ENCODE measurements at places on chromosomes 6 and 20.

- no peak for DNase-seq
Observed at GRCh38 chr20:18688676-18689075, 100.8 kb downstream of the DTD1 start.

- DNase-seq = no peak
Observed at GRCh38 chr6:145012039-145012662, 723.2 kb downstream of the EPM2A start.

DNA sequence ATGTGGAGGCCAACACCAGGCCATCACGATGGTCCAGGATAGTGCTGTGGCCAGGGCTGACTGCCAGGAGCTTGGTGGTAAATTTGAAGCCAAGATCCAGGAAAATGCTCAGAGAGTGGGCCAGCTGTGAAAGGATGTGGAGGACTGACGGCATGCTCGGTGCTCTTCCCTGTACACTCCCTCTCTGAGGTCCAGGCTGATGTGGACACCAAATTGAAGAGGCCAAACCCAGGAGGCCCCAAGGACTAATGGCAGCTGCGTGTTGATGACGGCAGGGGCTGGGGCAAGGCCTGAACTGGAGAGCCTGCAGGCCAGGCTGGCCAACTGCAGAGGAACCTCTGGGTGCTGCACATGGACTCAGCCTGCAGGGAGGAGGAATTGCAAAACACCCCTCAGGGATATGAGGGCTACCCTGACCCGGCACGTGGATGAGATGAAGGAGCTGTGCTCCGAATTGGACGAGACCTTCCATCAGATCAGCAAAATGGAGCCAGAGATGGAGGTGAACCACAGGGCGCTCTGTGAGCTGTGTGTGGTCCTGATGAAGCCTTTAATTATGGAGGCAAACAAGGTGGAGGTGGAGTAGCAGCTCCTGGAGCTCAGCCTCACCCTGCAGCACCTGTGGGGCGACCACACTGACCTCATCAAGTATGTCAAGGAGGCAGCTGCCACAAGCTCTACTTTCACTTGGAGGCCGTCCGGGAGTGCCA, 6.9 kb upstream of the RAET1E start:
- no peak for DNase-seq

- no peak for DNase-seq
Observed at GRCh38 chr20:44404204-44405181, 49.0 kb downstream of the HNF4A start.

GRCh38 chr6:2986722-2987221, 12.9 kb upstream of the NQO2 start:
- DNase-seq = no peak

- DNase-seq = no peak
Observed at GRCh38 chr6:150928882-150929281, 63.4 kb downstream of the MTHFD1L start.

GRCh38 chr20:48657426-48658197, 170.2 kb downstream of the PREX1 start:
- DNase-seq = peak; percentile 64

DNA sequence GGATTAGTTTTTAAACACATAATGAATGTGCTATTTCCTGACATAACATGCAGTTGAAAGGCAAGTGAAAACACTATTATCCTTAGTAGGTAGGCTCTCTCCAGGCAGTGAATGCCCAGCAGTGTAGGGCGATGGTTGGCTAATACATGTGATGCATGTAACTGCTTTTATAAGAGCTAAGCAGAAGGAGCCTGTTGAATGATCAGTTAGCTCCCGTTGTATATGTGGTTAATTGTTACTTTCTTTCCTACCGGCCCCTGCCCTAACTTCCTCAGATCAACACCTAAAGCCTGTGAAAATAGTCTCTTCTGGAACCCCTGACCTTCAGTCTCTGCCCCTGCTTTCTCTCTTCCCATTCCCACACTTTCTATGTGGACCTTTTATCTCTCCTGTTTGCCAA, 10.5 kb downstream of the SOX4 start:
- DNase-seq = no peak

- peak; percentile 42 for DNase-seq
Observed at GRCh38 chr6:52020945-52021570, 66.4 kb downstream of the PKHD1 start.

GRCh38 chr6:166553563-166554271, 32.8 kb downstream of the RAMACL start:
- DNase-seq = no peak

DNA sequence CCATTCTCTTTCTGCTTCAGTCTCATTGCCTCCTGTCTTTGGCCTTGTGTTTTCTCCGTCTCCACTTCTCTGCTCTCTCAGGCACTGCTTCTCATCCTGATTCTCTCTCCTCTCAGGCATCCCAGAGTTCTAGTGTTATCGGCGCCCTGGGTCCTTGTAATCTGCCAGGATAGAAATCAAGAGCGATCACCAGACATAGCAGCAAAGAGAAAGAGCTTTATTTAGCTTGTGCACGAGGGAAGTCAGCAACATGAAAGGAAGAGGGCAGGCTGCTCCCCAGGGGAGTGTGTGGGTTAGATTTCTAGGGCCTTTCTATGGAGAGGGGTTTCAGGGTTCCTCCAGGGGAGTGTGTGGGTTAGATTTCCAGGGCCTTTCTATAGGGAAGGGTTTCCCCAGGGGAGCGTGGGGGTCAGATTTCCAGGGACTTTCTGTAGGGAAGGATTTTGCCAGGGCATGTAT, 32.5 kb downstream of the SUN5 start:
- DNase-seq = peak; percentile 26

- no peak for DNase-seq
Observed at GRCh38 chr20:3777716-3778629, 3.3 kb downstream of the SPEF1 start.

DNA sequence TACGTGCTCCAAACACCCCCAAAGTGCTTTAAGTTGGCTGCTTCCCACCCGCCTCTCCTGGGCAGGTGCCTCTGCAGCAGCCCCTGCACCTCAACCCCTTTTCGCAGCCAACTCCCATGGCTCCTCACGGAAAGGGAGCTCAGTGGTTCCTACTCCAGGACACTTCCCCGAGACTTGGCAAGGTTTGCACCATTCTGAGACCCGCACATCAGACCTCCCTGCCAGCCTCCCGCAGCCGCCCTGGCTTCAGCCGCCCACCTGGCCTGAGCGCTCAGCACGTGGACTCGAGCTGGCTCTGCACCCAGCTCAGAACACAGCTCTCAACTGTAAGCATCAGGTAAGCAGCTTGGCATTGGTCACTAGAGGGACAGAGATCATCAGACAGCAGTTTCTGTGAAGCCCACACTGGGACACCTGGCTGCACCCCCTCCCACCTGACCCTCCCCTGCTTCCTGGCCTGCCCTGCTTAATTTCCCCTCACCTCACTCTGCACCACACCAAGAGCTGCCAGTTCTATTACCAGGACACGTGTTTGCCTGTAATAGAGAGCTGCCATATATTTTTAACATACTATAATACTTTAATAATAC, 28.5 kb downstream of the GMDS start:
- DNase-seq = no peak

- no peak for DNase-seq
Observed at GRCh38 chr6:25377664-25378063, 98.5 kb downstream of the CARMIL1 start.

GRCh38 chr20:21503345-21503744, 10.5 kb downstream of the NKX2-2 start:
- DNase-seq = no peak

DNA sequence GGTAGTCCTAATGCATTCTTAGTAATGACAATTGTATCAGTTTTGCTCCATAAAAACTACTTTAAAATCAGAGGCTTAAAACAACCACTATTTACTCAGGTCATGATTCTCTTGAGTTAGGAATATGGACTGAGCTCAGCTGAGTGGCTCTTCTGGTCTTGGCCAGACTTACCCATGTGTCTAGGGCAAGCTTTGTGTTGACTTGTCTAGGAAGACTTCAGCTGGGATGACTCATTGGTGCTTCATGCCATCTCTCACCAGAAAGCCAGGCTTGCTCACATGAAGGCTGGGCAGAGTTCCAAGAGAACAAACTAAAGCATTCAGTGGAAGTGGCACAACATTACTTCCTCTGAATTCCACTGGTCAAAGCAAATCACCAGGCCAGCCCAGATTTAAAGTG, 155.3 kb downstream of the DHX35 start:
- DNase-seq = no peak

DNA sequence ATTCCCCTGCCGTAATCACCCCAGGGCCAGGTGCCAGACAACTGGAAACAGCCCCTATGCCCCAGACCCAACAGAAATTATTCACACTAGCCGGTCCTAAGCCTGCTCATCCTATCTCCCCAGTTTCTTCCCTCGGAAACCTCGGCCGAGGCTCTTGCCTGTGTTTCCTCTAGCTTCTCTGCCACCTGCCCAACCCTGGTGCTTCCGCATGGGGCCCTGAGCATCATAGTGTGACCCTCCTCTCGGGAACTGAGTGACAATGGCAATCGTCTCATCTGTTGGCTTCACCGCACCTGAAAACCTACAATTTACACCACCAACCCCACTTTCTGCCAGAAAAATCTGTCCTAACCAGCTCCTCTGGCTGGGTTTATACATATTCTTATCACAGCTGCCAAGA, 257.3 kb downstream of the SOD2 start:
- no peak for DNase-seq

- no peak for DNase-seq
Observed at GRCh38 chr6:55175078-55176049, 1.0 kb downstream of the HCRTR2 start.

DNA sequence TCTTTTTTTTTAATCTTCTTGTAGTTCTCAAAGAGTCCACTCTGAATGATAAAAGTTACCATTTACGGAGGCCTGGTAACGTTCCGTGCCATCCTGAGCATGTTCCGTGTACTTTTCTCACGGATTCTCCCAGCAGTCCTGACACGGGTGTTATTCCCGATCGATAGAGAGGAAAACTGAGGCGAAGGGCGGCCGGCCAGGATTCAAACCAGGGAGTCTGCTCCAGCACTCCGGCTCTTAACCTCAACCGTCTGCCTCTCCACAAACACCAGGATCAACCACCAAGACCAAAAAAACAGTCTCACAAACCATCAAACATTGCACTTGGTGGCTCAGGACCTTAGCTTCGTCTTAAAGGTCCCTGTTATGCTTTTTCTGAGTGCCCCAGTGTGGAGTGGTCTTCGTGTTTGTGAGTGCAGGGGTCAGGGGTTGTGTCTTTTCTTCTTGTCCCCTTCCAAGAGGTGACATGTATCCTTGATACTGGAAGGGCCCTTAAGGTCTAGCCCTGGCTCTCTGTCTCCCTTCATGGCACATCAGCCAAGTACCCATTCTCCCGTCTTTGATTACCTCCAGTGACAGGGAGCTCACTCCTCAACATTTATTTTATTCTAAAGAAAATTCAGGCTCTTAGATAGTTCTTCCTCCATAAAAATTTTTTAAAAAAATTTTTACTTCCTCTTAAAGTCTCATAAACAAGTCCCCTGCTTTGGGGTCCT, 35.1 kb downstream of the SRC start:
- DNase-seq = no peak

GRCh38 chr6:5012519-5012918, 8.7 kb upstream of the RPP40 start:
- no peak for DNase-seq

DNA sequence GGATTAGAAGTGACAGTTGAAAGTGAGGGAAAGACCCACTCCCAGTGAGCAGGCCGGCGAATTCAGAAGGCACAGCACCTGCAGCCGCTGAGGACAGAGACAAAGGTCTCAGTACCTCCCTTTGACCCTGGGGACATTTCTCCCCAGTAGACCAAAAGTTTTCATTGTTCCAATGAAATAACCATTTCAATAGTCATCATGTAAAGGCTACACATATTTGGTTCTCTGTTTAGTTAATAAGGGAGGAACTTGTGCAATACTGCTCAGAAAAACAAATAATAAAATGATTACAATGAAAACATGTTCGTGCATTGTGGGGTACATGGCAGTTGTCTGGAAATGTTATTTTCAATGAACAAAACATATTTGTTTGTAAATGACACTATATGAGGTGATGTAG, 52.5 kb downstream of the EDN1 start:
- DNase-seq = no peak

GRCh38 chr20:17155401-17155800, 71.4 kb upstream of the PCSK2 start:
- no peak for DNase-seq

DNA sequence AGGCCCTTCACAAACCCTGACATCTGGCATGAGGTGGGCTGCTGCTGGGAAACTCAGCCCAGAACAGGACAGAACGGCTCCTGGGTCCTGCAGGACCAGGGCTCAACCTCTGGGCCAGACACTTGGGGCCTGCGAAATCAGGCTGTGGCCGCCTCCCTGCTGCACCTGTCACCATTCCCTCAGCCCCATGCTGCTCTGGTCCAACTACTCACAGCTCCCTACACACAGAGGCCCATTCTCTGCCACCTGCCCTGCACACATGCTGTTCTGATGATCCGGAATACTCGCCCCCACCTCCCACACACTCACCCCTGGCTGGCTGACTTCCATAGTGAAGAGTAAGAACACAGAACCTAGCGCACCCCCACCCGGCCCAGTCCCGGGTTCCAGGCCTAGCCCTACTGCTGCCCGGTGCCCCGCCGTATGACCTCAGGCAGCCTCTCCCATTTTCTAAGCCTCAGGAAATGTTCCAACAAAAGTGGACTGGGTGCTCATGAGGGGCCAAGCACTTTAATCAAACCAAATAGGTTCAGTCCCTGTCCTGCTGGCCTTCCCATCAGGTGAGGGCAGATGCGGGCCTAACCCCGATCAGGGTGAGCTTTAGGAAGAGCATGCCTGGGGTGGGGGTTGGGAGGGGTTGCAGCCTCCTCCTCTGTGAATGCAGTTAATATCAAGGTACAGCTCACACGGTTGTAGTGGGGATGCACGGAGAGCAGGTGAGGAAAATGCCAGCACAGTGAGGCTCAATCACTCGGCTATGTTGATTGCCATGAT, 3.9 kb downstream of the PEDS1 start:
- DNase-seq = no peak

DNA sequence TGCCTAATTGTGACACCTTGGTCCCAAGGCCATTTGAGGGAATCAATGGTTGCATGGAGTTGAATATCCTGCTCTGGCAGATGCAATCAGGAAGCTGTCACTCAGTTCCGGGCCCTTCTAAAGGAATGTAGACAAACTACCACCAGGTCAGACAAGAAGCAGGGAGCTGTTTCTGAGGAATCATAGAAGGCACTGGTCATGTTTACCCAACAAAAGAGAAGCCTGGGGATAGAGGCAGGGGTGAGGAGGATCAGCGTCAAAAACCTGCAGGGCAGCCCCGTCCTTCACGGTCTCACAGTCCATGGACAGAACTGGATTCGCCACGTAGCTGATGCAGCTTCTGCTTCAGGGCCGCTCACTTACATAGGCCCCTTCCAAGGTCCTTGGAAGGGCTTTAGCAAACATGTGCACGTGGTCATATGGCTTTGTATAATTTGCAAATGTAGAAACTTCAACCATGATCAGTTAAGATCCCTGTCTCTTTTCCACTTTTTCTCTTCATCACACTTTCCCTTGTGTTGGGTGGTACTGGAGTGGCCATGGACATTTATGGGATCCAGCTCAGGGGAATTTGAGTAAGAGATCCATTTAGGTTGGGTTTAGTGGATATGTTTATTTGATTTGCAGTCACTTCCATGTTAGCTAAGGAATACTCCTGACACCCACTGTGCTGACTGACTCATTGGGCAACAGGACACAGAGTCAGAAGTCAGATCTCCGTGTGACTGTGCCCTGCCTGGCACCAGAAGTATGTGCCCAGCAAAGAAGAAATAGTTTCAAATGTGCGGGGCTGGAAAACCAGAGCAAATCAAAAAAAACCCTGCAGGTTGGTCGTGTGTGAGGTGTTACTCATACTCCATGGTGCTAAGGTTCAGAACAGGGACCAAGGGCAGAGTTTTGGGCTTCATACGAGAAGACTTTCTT, 60.0 kb upstream of the ZFAND3 start:
- DNase-seq = no peak

Measured in hematopoietic multipotent progenitor cell (in vitro differentiated cells).